ENCODE measurements at places on chromosomes 6 and 20.

- DNase-seq = no peak
Measured at GRCh38 chr6:163694072-163694471, 279.6 kb downstream of the QKI start.

DNA sequence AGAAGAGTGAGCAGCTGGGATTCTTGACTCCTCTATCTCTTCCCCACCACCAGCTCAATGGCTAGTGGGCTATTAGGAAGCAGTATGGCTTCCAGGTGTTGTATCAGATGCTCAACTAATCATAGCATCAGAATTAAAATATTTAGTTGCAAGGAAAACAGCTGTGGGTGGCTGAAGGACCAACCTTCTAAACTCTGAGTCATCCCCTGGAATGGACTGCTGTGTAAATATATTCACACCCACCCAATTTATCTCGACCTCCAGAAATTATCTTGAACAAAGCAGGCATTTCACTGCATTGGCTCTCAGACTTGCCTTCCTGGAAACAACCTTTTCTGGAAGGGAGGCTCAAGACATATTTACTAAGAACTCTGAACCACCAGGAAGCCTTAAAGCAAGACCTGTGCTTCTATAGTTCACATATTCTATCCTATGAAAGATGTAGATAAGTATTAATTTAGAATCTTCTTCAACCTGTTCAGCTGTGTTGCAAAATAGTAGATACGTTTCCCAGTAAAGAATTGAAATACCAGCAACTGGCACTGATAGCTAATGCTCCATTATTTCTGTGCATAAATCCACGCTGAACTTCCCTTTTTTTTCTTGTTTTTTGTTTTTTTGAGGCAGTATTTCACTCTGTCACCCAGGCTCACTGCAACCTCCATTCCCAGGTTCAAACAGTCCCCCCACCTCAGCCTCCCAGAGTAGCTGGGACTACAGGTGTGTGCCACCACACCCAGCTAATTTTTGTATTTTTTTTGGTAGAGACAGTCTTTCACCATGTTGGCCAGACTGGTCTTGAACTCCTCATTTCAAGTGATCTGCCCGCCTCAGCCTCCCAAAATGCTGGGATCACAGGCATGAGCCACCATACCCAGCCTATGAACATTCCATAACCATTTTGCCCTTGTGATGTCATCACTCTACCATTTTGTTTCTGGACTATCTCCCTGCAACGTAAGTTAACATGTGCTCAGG, 56.9 kb upstream of the CD2AP start:
- no peak for DNase-seq

DNA sequence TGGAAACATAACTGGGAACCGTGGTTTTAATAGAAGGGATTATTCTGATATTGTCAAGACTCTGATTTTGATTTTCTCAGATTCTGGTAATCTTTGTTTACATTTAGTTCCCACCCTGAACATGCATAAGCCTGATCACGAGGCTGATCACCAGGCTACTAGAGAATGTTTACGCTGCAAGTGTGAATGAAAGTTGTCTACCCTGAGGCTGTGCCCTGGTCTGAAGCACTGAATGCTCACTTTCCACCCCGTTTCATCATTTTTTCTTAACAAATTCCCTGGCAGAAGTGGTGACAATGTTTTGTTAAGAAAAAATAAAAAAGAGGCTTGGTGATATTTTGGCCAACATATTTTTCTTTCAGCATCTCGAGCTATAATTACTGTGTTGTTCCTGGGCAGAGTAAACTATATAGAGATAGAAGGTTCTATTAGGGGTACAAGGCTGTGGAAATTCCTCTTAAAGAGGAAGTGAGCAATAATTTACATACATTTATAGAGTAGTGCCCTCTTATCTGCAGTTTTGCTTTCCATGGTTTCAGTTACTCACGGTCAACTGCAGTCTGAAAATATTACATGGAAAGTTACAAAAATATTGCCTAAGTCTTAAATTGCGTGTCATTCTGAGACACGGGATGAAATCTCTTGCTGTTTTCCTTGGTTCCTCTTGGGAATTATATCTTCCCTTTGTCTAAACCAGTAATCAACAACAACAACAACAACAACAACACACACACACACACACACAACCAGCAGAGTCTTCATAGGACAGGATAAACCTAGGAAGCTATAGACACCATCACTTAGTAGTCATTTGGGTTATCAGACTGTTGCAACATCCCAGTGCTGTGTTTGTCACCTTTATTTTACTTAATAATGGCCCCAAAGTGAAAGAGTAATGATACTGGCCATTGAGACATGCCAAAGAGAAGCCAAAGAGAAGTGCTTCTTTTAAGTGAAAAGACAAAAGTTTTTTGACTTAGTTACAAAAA, 566.6 kb upstream of the CITED2 start:
- no peak for DNase-seq

- peak; percentile 29 for DNase-seq
Measured at GRCh38 chr20:7790189-7790588, 150.1 kb downstream of the HAO1 start.

DNA sequence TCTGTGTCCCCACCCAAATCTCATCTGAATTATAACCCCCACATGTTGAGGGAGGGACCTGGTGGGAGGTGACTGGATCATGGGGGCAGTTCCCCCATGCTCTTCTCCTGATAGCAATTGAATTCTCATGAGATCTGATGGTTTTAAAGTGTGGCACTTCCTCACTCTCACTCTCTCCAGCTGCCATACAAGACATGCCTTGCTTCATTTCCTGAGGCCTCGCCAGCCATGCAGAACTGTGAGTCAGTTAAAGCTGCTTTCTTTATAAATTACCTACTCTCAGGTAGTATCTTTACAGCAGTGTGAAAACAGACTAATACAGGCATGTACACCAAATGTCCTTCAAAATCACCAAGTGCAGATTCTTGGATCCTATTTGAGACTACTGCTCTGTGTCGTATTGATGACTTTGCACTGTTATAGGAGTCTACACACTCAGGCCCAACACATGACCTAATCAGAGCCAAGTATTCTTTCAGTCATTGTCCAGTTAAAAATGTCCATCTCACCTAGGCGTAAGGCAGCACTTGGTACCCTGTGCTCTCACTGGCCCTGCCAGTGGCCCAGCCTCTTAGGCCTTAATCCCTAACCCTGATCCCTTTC, 52.8 kb upstream of the UST start:
- no peak for DNase-seq

DNA sequence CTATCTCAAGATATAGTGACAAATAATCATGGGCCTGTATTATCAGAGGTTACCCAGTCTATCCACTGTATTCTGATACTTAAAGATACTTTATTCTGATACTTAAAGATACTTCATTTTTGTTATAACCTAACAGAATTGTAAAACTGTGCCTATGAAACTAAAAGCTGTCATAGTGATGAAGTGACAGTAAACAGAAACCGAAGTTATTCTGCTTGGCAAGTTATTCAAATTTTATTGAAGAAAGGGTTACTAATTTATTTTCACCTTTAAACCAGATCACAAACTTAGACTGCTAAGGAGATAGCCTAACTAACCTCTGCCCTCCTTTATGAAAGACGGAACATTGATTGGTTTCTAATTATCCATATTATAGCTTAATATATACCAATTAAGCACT, 604.6 kb upstream of the IMPG1 start:
- DNase-seq = no peak

DNA sequence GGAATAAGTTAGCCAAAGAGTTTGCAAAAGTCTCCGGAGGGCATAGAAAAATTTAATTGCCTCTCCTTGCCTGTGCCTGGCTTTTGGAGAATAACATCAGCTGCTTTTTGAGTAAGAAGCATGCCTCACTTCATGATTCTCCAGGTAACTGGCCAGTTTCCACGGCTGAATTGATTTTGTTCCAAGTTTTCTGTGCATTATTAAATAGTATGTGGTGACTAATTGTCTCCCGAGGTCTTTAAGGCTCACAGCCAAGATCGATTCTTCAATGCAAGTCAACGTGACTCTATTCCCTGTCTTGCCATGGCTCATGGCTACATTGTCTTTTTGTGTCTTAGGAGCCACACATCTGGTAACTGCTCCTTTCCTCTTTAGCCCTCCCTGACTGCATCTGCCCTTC, 54.2 kb downstream of the CNR1 start:
- DNase-seq = no peak

DNA sequence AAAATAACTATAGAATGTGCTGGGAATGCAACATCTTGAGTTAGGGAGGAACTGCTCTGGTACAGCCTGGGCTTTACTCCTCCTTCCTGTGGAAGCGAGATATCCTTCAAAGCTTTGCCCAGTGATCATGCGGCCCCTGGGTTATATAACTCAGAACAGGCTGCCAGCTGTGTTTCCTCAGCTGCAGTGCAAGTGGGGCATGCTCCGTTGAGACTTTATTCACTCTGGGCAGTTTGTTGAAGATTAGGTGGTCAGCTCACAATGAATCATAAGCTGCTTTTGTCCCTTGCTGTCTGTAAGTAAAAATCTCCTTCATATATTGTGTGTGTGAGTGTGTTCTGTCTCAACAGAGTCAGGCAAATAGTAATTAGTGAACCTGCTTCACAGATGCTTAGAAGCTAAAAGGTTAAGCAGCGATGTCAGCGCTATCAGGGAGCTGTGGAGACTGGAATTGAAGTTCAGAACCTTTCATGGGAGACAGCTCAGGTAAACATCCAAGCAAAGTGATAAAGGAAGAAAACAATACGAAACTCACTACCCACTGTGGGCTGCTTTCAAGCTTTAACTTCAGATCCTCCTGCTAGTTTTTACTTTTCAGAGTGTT, 688.4 kb downstream of the HTR1B start:
- DNase-seq = no peak

DNA sequence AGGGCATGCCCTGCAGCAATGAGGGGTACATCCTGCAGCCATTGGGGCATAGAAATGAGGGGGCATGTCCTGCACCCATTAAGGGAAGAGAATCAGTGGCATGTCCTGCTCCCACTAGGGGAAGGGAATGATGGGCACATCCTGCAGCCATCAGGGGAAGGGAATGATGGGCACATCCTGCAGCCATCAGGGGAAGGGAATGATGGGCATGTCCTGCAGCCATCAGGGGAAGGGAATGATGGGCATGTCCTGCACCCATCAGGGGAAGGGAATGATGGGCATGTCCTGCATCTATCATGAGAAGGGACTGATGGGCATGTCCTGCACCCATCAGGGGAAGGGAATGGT, 49.7 kb downstream of the PSMB1 start:
- DNase-seq = no peak

- DNase-seq = no peak
Measured at GRCh38 chr20:46488451-46488850, 24.9 kb downstream of the ZNF334 start.

DNA sequence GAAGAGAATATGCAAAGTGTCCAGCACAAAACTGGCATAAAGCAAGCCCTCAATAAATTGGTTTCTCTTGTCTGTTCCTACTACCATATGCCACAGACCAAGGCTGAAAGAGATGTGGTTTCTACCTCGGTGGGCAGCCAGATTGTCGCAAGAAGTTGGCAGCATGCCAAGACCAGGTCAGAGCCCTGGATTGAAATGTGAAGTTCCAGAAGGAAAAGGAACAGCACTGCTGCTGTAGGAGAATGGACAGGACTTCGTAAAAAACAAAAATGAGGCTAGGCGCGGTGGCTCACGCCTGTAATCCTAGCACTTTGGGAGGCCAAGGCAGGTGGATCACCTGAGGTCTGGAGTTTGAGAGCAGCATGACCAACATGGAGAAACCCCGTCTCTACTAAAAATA, 22.1 kb downstream of the MRPL14 start:
- DNase-seq = no peak

DNA sequence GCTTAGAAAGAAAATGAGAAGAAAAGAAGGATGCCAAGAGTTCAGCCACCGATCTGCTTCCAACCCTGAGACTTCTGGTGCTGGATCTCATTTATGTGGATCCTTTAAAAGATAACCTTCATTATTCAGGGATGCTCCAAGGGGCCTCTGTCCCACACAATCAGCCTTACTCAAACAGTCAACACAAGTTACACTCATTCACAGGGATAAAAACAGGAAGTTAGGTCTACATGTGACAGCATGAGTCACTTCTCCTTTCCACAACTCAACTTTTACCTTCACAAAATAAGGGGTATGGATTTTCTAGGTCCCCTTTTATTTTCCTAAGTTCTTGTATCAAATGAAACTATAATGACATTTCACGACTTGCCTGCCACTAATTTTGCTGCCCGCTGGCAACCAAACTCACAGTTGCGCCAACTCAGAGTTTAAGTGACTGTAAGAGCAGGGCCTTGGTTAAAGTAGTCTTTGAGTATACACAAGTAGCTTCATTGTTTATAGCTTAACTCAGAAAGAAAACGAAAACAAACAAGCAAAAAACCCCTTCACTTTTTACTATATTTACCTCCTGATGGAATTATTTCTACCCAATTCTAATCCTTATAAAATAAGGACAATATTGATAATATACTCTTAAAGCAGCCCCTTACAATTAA, 278.8 kb upstream of the RUNX2 start:
- DNase-seq = no peak

- no peak for DNase-seq
Measured at GRCh38 chr6:158037021-158037420, 55.4 kb downstream of the SYNJ2 start.

- peak; percentile 84 for DNase-seq
Measured at GRCh38 chr20:3777716-3778629, 3.3 kb downstream of the SPEF1 start.

GRCh38 chr6:53864781-53865180, 70.0 kb downstream of the LRRC1 start:
- DNase-seq = no peak

GRCh38 chr20:31699801-31700728, 22.6 kb downstream of the BCL2L1 start:
- no peak for DNase-seq

DNA sequence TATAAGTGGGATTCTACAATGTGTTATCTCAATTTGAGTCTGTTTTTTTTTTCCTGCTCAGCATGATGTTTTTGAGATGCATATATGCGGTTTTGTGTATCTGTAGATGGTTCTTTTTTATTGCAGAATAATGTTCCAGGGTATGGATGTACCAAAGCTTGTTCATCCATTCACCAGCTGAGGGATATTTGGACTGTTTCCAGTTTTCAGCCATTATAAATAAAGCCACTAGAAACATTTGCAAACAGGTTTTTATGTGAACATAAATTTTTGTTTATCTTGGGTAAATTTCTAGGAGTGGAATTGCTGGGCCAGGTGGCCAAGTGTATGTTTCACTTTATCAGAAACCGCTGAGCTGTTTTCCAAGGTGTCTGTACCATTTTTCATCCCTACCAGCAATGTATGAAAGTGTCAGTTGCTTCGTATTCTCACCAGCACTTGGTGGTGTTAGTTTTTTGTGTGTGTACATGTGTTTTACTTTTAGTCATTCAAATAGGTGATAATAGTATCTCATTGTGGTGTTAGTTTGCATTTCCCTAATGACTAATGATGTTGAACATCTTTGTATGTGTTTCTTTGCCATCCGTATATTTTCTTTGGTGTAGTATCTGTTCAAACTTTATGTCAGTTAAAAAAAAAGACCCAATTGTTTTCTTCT, 124.2 kb downstream of the CEBPB start:
- DNase-seq = no peak

Measured in AG08396 (cell line).